NCI-H460 (cell line): ENCODE measurements at places on chromosomes 13 and 19.

DNA sequence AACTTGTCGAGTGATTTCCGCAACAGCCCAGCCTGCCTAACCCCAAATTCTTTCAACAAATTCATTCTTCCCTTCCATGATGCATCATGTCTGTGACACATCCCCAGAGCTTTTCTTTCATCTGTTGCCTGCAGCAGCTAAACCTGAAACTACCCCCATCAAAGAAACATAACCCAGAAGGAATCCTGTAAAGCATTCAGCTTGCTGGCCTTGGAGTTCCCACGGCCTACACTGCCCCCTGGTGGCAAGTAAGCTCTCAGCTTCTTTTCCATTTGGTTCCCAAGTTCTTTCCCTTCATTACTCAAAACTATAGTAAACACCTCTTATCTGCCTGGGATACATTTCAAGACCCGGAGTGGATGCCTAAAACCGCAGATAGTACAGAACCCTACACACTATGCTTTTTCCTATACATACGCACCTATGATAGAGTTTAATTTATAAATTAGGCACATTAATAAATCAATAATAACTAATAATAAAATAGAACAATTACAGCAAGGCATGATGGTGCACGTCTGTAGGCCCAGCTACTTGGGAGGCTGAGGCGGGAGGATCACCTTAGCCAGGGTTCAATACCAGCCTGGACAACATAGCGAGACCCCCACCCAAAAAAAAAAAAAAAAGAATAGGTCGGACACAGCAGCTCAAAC lies 7.4 kb downstream of the ETHE1 start:
- peak; percentile 75 for DNase-seq

GRCh38 chr19:44942067-44942571 lies at the start of gene APOC4:
Gene APOC4, plus strand, starts transcription at chr19:44942237. Its CDS starts 41 bp downstream, at chr19:44942278.
- DNase-seq, result no peak

DNA sequence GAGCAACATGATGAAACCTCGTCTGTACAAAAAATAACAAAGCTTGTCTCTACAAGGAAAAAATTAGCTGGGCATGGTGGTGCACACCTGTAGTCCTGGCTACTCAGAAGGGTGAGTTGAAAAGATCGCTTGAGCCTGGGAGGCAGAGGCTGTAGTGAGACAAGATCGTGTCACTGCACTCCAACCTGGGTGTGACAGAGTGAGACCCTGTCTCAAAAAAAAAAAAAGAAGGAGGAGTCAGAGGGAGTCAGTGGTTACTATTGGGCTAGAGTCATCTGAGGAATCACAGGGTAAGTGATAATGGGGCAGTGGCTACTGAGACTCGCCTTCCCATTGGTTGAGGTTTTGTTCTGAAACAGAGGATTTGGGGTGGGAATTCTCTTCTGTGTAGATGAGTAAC lies 1.9 kb upstream of the GPI start:
- no peak for DNase-seq

DNA sequence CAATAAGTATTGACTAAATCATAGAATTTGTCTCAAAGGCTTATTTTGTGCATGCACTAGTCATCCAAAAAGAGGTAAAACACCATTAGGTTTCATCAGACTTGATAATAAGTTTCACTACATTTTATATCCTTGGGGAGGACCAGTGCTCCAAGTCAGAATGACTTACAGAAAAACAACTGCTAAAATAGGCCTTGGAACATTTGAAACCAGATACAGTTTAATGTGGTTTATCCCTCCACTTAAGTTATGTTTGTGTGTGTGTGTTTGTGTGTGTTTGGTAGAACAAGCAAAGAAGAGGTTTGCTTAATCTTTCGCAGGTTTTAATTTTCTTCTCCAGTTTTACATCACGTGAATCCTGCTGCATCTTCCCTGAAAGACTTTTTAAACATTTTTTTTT lies 570.9 kb downstream of the PCDH9 start:
- DNase-seq, result no peak

- DNase-seq, result no peak
Measured at GRCh38 chr19:39998501-39998900, 1.6 kb downstream of the ZNF546 start.
